ENCODE measurements at places on chromosomes 7 and 10.

DNA sequence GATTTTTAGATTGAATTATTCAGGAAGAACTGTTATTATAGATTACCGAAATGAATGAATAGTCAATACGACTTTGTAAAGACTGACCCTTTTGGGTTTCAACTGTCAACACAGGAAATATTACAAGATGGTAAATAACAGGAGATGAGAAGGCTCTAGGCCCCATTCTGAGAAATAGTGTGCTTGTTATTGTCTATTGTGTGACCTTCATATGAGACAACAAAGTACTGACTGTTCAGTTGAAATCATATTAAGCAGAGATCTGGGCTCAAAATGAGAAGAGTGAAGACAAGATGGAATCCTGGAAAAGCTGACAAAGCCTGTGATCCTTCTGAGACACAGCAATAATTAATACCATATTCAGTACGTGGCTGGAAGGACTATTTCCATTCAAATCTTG lies 503.8 kb downstream of the INHBA start:
- DNase-seq: no peak

DNA sequence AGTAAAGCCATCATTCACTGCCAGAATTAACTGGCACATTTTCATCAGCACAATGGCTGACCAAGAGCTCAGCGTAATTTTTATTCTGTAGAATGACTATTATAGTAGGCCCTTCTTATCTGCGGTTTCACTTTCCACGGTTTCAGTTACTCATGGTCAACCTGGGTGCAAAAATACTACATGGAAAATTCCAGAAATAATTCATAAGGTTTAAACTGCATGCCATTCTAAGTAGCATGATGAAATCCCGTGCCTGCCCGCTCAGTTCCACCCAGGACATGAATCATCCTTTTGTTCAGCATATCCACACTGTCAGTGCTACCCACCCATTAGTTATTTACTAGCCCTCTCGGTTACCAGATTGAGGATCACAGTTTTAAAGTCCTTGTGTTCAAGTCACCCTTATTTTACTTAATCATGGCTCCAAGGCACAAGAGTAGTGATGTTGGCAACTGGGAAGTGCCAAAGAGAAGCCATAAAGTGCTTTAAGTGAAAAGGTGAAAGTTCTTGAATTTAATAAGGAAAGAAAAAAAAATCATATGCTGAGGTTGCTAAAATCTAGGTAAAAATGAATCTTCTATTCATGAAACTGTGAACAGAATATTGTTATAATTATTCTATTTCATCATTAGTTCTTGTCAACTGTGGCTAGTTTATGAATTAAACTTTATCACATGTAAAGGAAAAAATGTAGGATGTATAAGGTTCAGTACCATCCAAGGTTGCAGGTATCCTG lies 204.9 kb downstream of the DOCK4 start:
- no peak for DNase-seq

- no peak for DNase-seq
These were observed 121.5 kb downstream of the TPST1 start for GRCh38 chr7:66326501-66327215.

DNA sequence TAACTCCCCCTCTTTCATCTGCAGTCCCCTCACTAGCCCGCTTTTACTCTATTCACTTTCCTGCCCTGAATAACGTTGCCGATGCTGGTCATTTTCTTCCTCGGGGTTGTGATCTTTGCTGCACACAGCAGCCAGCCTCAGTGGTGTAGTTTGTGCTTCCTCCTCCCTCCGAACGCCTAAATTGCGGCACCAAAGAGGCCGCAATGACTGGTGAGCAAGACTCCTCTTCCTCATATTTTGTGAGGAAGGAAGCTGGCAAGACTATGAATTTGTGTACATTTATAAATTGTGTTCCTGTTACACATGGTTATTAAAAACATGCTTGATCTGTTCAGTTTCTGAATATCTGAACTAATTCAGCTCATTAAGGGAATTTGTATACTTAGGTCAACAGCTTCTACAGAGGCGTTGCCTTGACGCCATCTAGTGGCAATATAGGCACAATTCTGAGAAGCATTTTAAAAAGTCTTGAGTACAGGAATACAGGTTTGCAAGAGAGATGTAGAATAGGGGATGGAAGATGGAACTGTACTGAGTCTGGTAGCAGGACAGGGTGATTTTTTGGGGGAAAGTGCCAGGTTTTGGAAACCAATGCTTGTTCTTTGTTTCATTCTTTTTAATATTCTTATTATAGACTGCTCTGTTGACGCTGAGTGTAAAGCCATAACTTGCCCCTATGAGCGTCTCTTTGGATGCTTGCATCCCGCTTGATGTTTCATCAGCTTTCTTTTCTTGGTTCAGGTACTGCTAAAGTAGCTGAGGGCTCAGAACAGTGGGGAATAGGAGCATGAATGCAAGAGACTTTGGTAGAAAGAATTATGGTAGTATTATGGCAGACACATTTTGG lies 4.1 kb upstream of the TAS2R5 start:
- DNase-seq: no peak

- DNase-seq: no peak
These were observed 175.0 kb upstream of the LYZL2 start for GRCh38 chr10:30804478-30805055.

DNA sequence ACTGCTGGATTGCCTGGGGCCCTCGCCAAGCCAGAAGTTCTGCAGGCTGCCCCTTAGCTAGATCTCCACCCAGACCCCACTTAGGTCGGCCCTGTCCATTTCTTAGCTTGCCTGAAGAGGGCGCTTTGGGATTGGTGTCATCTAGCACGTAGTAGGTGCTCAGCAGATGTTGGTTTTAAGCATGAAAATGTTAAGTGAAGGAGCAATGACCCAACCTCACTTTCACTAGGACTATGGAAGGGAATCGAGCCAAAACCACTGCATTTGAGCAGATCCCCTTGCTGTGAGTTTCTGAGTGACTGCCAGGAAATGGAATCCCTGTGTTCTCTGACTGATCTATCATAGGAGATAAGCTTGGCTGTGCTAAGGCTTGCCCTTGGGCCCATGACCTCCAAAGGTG lies 131.7 kb upstream of the EEPD1 start:
- DNase-seq: no peak

- DNase-seq: no peak
These were observed 212.2 kb downstream of the BMPER start for GRCh38 chr7:34117573-34117972.

DNA sequence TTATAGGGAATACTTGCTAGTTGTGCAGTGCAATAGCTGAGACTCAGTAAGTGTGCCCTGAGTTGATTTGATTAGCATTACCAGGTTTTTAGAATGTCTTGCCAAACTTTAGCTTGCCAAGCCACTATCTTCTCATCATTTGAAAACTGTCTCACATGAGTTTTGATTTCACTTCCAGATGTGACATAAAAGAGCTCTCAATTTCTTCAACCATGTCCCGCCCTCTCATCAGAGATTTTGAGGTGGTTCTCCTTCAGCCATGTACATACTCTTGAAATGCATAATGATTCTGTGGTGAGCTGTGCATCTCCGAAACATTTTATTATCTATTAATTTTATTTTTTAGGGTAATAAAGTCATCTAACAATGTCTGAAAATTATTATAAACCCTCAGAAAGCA lies 215.0 kb upstream of the SEMA3E start:
- no peak for DNase-seq

DNA sequence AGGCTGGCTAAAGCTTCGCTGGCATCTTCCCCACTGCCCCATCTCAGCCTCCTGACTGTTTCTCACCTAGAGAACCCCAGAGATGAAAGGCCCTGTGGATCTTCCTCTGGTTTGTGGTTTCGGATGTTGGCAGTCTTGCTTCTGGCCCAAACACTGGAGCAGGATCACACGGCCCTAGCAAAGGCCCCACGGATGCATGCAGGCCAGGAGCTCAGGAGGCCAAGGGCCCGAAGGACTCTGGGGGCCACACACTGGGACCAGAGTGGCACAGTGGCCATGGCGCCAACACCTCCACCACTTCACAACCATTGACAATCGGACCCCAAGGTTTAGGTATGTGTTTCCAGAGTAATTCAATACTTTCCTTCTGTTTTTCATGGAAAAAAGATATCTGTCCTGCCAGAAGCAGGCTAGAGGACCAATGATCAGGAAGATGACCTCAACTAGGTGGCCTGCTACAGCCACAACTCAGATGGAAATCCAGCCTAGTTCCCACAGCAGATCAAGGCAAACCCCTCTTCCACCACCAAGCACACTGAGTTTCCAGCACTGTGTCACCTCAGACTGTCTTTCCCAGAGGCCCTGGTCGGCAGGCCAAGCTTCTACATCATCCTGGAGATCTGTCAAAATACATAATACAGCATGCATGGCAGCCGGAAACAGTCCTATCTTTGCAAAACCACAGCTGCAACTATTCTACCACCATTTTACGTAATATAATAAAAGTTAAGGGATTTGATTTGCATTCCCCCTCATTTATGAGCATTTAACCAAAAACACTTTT lies 53.0 kb downstream of the CTBP2 start:
- DNase-seq: no peak

DNA sequence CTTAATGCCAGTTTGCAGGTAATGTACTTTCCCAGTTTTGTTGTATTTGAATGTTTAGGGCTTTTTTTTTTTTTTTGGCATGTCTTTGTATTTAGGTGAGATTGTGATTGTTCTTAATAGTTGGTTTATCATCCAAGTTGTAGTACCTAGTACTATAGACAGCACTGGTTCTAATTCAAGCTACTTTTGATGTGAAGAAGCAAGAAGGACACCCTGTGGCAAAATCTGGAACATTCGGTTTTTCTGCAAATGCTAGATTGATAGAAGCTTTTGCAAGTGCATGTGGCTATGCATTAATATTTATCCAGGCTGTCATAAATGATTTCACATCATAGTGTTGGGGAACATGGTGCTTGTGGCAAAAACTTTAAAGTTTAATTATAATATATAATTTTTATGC lies 248.9 kb downstream of the FOXP2 start:
- no peak for DNase-seq

DNA sequence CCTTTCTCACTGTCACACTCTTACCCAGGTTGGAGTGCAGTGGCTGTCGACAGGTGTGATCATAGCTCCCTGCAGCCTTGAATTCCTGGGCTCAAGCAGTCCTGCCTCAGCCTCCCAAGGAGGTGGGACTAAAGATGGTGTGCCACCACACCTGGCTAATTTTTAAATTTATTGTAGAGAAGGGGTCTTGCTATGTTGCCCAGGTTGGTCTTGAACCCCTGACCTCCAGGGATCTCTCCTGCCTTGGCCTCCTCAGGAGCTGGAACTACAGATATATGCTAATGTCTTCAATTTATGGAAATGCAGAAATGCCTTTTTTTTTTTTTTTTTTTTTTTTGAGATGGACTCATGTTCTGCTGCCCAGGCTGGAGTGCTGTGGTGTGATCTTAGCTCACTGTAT lies 42.7 kb downstream of the DNAJB6 start:
- DNase-seq: no peak

DNA sequence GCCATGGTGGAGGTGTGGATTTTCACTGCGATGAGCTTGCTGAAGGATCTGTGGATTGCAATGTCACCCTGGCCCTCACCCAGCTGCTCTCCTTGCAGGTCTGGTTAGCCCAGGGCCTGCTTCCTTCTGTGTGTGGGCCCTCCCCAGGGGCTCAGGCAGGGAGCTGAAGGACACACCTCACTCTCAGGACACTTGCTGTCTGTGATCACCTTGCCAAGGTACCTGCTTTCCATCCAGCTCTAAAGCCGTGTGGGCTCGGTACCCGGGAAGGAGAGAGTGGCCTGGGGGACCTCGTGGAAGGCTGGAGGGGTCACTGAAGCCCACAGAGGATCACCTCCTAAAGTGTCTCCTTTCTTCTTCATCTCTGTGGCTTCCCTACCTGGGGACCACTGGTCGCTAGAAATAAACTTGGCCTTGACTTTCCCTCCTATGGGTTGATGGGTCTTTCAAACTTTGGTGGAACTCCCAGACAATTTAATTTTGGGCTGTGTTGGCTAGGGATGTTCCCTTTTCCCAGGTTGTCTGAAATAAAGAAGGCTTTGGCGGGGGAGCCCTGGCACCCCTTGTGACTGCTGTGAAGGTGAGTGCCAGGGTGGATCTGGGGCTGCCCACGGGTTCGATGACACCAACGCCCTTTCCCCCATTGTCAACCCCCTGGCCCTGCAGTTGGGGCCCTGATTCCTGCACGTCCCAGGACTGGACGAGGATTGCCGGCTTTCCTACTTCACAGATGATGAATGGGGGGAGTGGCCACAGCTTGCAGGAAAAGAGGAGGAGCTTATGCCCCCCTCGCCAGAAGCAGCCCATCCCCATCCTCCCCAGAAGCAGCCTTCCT lies 331.0 kb downstream of the ADARB2 start:
- no peak for DNase-seq

- no peak for DNase-seq
These were observed 114.4 kb upstream of the GLI3 start for GRCh38 chr7:42351316-42351935.

- no peak for DNase-seq
These were observed 3.5 kb upstream of the GDF2 start for GRCh38 chr10:47318706-47319105.

GRCh38 chr7:100127866-100128636 lies 1.3 kb downstream of the MBLAC1 start:
- DNase-seq: no peak

- no peak for DNase-seq
These were observed 108.0 kb downstream of the GRK5 start for GRCh38 chr10:119315128-119316001.

DNA sequence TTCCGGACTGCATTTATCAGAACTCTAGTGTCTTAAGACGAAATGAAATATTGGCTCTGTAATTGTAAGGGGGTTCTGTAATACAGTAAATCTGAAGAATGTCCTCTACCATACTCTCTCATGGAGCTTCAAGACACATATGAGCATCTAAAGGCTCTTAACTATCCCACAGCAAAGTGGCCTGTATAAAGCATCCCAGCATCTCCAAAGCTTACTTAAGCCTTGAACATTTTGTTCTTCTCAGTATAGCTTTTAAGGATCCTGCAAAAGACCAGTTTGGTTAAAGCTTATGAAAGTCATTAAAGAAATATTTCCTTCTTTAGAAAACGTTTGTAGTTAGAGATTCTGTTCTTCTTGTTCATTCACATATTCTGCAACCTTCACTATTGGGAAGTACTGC lies 75.1 kb downstream of the HGF start:
- DNase-seq: no peak

DNA sequence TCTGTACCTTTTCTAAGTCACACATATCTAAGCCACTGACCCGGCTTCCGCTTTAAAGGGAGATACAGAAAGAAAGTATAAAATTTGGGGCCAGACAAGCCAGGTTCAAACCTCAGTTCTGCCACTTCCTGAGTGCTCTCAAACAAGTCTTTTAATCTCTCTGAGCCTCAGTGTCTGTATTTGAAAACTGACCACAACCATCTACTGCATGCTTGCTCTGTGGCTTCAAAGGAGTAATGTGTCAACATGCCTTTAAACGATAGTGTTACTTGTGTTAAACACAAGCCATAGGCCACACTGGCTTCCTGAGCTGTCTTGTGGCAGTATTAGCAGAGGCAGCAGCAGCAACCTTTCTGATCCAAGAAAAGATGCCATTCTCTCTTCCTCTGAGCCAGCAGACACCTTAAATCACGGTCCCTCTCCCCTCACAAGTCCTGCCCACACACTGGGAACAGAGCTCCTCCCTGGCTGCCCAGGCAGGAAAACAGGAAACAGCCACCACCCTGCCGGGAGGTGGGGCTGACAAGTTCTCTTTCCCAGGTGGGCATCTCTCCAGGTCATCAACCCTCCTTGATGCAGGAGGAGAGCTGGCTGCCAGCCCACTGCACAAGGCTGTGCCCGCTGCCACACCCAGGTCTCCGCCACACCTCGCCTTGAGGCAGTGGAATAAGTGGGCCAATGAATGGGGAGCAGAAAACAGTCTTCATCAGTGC lies 10.7 kb downstream of the HIP1 start:
- DNase-seq: no peak

GRCh38 chr7:30988351-30989005 lies 24.7 kb downstream of the GHRHR start:
- DNase-seq: no peak
